ENCODE measurements at places on chromosomes 1 and 21.
A peak's percentile ranks its signal among the peaks of the same experiment; 100 is the strongest.

DNA sequence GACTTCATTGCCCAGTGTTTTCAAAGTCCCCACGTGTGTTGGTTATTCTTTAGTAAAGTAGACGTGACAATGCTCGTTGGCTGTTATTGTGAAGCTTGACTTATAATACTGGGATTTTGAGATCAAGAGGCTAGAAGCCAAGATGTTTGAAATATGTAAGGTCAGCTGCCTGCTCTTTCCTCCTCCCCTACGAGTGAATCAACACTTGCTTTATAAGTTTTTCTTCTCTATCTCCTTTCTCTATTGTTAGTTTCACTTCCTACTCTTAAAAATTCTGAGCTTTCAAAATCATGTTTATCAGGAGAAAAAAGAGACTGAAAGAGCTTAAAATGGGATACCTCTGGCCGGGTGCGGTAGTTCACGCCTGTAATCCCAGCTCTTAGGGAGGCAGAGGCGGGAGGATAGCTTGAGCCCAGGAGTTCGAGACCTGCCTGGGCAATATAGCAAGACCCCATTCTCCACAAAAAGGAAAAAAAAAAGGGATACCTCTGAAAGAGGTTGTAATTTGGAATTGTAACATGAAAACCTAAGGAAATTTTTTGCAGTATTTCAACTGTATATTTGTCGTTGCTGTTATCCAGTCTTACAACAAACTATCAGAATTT lies 72.0 kb downstream of the EPB41 start:
- peak; percentile 41 for DNase-seq

DNA sequence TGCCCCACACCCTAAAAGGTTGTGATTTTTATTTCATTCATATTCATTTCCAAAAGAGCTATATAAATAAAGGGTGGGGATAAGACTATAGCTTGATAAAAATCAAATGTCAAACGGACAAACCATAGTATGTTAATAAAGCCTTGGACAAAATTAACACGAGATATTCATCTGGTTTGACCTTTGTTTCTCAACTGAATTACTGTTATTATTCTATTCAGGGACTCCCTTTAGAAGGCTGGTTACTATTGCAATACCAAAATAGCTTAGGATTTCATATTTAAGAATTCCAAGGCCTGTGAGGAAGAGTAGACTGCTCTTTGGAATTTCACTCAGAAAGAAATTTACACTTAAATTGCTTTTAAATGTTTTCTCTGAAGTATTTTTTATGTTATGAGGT lies 10.2 kb upstream of the PALMD start:
- no peak for DNase-seq

DNA sequence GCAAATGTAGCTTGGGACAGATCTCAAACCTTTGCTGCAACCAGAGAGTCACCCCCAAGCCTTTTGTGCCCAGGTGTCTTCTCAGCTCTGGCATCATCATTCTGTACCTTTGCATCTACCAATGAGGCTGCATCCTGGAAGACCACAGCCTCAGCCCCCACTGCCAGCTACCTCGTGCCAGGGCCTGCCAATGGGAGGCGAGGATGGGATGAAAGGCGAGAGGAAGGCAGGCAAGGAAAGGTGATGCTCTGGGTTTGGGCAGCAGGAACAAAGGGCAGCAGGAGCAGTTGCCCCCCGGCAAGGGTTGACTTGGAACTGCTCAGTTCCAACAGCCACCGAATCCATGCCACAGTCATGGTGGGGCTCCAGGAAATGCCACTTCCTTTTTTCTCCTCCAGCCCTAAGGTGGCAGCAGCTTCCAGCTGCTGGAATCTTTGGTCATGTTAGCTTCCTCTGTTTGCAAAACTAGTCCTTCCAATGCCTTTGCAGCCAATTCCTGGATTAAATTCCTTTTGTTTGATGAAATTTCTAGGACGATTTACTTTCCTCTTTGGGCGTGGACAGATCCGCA lies 651.6 kb downstream of the NPHP4 start:
- DNase-seq, result no peak

DNA sequence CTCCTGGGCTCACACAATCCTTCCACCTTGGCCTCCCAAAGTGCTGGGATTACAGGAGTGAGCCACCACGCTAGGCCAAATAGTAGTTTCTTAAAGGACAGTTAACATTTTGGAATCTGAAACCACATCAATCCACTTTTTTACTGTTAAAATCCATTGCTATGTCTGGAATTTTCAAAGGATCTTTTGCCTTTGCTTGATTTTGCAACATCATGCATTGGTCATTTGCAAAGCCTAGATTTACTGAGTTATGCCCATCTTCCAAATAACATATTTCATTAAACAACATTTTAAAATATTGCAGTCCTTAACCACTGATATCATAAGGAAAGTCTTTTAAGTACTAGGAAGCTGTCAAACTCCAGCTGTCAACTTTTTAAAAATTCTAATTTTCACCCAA lies 3.3 kb downstream of the POGZ start:
- DNase-seq, result no peak

DNA sequence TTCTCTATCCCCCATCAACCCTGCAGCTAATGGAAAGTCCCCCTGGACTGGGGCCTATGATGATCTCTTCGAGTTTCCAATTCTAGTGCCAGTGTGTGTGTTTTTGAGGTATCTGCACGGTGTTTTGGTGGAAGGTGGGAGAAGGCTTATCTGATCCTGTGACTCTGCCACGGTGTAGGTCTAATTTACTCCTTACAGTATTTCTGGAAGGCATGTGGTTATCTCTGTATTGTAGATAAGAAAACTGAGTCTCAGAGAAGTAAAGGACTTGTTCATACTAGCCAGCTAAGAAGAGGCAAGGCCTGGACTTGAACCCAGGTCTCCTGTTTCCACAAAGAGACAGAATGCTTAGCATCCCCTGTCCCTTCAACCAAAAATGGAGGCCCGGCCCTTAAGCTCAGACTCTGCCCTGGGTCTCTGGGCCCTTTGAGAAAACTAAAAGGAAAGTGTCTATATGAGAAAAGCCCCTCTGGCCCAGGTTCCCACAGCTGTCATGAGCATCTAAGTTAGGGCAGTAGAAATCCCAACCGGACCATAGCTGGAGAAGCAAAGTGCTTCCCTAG lies 20.3 kb downstream of the RIMS3 start:
- DNase-seq, result no peak

GRCh38 chr1:66932291-66932690 lies 7.5 kb downstream of the MIER1 start:
- no peak for DNase-seq

- no peak for DNase-seq
Measured at GRCh38 chr1:111649648-111650047, 30.1 kb downstream of the RAP1A start.

DNA sequence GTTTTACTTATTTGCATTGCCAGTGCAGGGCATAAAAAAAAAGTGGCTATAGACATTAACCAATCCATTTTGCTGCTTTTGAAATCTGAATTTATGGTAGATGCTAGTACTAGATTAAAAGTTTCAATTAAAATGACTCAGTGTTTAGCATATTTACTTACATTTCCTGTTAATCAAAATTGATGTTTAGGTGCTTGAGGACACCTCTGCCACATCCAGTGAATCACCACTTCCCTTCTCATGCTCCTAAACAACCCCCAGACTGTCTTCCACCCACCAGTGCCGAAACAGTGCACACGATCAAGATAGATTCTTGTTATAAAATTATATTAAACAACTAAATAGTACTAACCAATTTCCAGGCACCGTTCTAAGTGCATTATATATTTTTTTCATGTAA lies 32.7 kb downstream of the HSD17B7 start:
- peak; percentile 0 for DNase-seq

DNA sequence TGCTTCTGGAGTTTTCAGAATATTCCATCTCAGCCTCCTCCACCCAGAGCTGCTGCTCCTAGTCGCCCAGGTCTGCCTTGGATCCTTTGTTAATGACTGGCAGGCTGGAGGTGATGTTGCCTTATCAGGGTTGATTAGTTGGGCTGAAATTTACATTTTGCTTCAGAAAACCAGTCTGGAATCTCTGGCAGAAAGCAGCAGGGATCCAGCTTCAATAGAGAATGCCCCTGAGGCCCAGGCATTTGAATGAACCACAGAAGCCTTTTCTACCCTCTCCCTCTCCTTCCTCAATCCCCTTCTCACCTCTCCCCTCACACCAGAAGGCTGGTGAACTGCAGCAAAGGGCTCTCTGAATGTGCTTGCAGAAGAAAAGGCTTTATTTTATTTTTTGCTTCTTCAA lies 83.2 kb downstream of the PLXNA2 start:
- no peak for DNase-seq

Data from GM10248 (cell line).